Activated T-helper 2 cell treated with anti-CD3 and anti-CD28 coated beads, Interferon-gamma antibody, Interleukin-2, Interleukin-4, amounts not matched to agents 10 μg/mL and 5 μg/mL and 100 μg/mL, durations not matched to agents 14 hours and 24 hours and 36 hours (primary cell): ENCODE measurements at places on chromosomes 11 and 22.
A peak's percentile ranks its signal among the peaks of the same experiment; 100 is the strongest.

DNA sequence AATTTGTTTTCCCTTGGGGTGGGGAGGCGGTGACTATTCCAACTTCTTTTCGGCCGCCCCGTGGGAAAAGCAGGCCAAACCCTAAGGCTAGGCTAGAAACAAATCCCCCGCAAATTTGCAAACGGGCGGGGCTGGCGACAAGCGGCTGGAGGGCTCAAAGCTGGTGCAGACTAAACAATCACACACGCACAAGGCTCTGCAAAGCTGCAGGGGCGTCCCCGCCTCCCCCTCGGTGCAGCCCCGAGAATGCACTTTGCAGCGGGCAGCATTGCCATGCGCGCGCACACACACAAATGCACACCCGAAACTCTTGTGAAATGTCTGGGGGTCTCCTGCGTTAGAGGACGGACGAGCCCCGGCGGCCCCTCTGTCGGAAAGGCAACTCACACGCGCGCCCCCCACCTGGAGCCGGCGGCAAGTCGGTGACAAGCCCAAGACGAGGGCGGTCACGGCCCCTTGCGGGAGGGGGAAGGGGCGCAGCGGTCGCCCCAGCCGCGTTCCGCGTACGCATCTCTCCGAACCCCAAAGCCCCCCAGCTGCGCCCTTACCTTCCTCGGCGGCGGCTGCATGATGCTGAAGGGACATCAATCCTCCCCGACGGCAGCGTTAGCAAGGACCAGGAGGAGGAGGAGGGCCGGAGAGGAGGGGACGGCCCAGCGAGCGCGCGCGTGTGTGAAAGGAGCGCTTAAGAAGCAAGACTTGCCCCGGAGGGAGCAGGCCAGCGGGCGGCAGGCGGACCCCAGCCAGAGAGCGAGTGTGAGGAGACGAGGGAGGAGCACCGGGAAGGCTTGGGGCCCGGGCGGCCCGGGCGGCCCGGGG is 600 bp downstream of the FCHSD2 start:
- peak; percentile 34 for DNase-seq
- peak overlapping the region; percentile 99 for H3K4me3 ChIP-seq
- H3K27me3 ChIP-seq, result no peaks in the 10 kb centered on the region
- H3K27ac ChIP-seq, result peak overlapping the region; percentile 96

- DNase-seq, result no peak
- no peak overlapping the region for H3K27ac ChIP-seq
- peaks cover 20% of the 10 kb centered on the region for H3K27me3 ChIP-seq
- no peak overlapping the region for H3K4me3 ChIP-seq
- H3K4me1 ChIP-seq, result no peaks in the 10 kb centered on the region
- no peaks in the 10 kb centered on the region for H3K36me3 ChIP-seq
Observed at GRCh38 chr22:23522623-23523251, 57.4 kb downstream of the IGLL1 start.

DNA sequence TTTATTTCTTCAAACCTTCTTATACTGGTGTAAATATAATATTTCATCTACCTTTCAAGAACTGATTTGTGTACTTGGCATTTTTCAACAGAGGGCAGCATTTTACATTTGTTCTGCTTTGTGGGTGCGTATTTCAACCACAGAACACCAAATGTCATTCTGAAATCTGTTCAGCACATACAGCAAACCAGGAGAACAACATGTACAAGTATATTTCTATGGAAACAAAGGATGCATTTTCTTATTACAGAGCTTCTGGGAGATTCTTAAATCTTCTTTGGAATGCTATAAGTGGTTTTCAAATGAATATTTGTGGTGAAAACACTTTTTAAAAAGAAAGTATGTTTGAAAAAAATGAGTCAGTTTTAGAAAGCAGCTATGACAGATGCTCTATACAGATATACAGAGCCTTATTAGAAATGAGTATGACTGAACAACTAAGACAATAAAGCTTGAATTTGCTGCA is 946.0 kb downstream of the FAM181B start:
- no peaks in the 10 kb centered on the region for H3K36me3 ChIP-seq
- no peak for DNase-seq
- H3K27ac ChIP-seq, result peak overlapping the region; percentile 70
- peaks cover 16% of the 10 kb centered on the region for H3K4me1 ChIP-seq

- H3K36me3 ChIP-seq, result peaks cover 50% of the 10 kb centered on the region
- H3K27me3 ChIP-seq, result no peaks in the 10 kb centered on the region
- H3K4me3 ChIP-seq, result peak overlapping the region; percentile 58
Observed at GRCh38 chr22:31287818-31288495, 4.3 kb downstream of the PIK3IP1 start.

GRCh38 chr11:603154-603553 is 12.6 kb downstream of the IRF7 start:
- H3K4me3 ChIP-seq, result no peak overlapping the region
- DNase-seq, result no peak
- H3K36me3 ChIP-seq, result peaks cover 64% of the 10 kb centered on the region
- H3K27ac ChIP-seq, result no peak overlapping the region
- H3K27me3 ChIP-seq, result no peaks in the 10 kb centered on the region
- no peaks in the 10 kb centered on the region for H3K4me1 ChIP-seq

DNA sequence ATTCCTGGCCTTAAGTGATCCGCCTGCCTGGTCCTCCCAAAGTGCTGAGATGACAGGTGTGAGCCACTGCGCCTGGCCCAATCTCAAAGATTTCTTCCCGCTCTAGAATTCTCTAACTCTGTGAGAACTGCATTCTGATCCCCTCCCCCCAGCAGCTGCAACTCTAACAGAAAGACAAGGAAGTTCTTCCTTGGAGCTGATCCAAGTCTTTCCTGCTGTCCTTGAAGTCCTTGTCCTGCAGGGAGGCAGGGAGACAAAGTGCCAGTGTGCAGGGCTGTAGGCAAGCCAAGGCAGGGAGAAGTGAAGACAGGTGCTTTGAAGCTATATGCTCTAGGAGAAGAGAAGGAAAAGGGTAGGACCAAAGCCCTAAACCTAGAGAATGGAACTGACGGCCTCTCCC is 9.5 kb upstream of the GGA1 start:
- peaks cover 12% of the 10 kb centered on the region for H3K27me3 ChIP-seq
- H3K27ac ChIP-seq, result no peak overlapping the region
- H3K4me1 ChIP-seq, result peaks cover 6% of the 10 kb centered on the region
- DNase-seq, result no peak

- peaks cover 11% of the 10 kb centered on the region for H3K36me3 ChIP-seq
- no peak for DNase-seq
- no peak overlapping the region for H3K27ac ChIP-seq
- peaks cover 32% of the 10 kb centered on the region for H3K4me1 ChIP-seq
- H3K4me3 ChIP-seq, result no peak overlapping the region
- no peaks in the 10 kb centered on the region for H3K27me3 ChIP-seq
Observed at GRCh38 chr11:110298301-110298765, 1.9 kb upstream of the RDX start.

DNA sequence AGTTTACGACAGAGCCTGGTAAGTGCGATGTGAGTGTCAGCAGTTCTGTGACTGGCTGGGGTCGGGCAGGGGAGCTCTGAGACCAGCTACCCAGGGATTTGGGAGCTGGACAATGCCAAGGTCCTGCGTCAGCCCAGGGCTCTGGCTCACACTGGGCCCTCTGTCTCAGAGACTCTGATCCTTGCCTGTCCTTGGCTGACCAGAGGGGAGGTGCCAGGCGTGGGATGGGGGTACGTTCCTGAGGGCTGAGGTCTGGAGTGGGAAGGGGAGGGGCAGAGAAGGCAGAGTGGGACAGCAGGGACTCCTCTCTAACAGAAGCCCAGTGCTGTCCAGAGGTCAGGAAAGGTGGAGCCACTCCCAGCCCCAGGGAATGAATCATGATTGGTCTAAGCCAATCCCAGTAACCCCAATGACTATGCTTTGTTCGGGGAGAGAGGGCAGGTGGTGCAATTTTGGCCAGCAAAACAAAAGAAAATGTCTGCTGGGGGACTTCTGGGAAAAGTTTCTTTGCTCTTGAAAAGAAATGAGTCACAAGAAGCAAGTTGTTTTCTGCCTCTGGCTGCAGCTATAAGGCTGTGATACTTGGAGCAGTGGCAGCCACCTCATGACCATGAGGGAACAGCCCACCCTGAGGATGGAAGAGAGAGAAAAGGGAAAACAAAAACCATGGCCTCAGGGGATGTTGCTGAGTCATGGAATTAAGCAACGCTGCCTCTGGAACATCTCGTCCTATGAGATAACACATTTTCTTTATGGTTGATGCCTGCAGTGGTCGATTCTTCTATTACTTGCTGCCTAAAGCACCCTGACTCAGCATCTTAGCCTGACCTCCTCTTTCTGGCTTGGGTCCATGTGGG is 108.3 kb downstream of the CHST1 start:
- H3K4me3 ChIP-seq, result no peak overlapping the region
- H3K4me1 ChIP-seq, result no peaks in the 10 kb centered on the region
- DNase-seq, result no peak

DNA sequence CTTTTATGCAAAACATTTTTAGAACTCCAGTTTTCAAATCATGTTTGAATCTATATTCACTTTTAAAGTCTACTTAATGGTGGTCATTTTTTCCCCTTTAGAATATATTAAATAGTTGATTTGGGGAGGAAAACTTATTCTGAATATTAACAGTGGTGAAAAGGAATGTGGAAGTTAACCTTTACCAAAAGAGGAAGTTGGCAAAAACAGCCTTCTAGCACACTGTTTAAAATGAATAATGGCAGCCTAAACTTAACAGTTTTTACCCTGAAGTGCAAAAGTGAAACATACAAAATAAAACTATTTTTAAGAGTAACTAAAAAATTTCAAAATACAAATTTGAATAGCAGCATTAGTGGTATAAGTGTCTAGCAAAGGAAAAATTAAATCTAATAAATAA is 86.4 kb downstream of the GRK3 start:
- no peak for DNase-seq
- H3K36me3 ChIP-seq, result peaks cover 55% of the 10 kb centered on the region
- no peaks in the 10 kb centered on the region for H3K27me3 ChIP-seq
- no peak overlapping the region for H3K4me3 ChIP-seq
- H3K4me1 ChIP-seq, result peaks cover 22% of the 10 kb centered on the region

DNA sequence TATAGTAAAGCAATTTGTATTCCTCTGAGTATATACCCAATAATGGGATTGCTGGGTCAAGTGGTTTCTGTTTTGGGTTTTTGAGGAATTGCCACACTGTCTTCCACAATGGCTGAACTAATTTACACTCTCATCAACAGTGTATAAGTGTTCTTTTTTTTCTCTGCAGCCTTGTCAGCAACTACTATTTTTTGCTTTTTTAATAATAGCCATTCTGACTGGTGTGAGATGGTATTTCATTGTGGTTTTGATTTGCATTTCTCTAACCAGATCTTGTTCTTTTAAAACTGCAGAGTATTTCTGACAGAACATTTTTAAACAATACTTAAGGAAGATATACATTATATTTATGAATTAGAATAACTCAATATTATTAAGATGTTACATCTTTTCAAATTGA is 1140.5 kb upstream of the CNTN5 start:
- no peak overlapping the region for H3K27ac ChIP-seq
- no peaks in the 10 kb centered on the region for H3K27me3 ChIP-seq
- H3K4me1 ChIP-seq, result no peaks in the 10 kb centered on the region
- no peaks in the 10 kb centered on the region for H3K36me3 ChIP-seq
- DNase-seq, result no peak
- no peak overlapping the region for H3K4me3 ChIP-seq

GRCh38 chr11:77195071-77195755 is 67.2 kb downstream of the MYO7A start:
- H3K27me3 ChIP-seq, result no peaks in the 10 kb centered on the region
- no peak overlapping the region for H3K4me3 ChIP-seq
- DNase-seq, result no peak
- H3K27ac ChIP-seq, result no peak overlapping the region
- H3K36me3 ChIP-seq, result no peaks in the 10 kb centered on the region

DNA sequence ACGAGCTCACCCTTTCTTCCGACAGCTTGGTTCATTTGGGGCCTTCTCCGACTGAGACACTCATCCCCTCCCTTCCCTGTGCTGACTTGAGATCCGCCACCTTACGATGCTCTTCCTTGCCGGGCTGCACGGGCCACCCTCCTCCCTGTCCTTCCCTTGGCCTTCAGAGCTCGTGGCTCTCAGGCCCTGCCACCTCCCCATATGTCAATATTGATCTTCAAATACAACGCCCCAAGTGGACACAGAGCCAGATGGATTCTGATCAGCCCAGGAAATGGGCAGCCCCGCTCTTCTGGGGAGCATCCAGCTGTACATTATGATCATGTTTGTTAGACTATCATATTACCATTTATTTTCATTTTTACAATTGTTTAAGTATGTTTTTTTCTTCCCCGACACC is 812.8 kb downstream of the TBC1D22A start:
- no peak overlapping the region for H3K4me3 ChIP-seq
- no peaks in the 10 kb centered on the region for H3K27me3 ChIP-seq
- no peak for DNase-seq
- no peak overlapping the region for H3K27ac ChIP-seq
- no peaks in the 10 kb centered on the region for H3K4me1 ChIP-seq

DNA sequence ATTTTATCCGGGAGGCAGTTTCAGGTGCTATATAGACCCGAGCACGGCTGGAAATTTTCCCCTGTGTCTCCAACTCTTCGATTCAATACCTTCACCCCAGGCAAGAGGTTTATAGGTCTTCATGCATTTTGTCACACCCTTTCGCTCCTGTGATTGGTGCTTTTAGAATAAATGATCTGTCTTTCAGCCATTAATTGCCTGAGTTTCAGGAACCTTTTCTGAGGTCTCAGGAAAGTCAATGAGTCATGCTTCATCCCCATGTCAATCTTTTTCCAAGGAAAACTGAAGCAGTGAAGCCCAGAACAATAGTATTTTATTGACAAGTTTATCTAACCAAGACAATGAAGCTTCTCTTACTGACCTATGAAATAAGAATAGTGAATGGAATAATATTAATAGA is 29.9 kb downstream of the FAM181B start:
- no peak overlapping the region for H3K4me3 ChIP-seq
- no peaks in the 10 kb centered on the region for H3K36me3 ChIP-seq
- DNase-seq, result no peak

DNA sequence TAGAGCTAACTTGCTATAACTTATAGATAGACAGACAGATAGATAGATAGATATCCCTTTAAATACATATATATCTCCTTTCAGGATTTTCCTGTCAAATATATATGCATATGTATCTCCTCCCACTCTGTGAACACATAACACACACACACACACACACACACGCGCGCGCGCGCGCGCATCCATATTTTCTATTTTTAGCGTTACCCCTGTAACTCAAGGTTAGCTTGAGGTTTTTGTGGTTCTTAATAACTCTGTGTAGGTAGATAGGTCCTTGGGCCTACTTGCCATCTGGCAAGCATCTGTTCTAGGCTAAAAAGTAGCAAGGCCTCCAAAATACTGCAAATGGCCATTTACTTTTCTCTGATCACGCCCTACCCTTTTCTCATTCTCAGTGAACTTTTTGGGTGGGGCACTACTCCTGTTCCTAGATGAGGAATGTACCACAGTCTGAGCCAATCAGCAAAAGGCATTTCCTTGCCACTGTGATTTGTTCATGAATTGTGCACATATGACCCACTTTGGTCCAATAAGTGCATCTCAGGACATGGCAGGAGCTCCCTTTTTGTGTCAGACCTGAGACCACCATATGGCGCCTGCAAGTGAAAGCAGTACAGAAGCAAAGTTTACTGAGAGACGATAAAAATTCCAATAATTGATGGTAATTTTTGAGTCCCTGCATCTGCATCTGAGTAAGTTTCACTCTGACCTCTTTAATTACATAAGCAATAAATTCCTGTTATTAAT is 740.5 kb upstream of the API5 start:
- no peak overlapping the region for H3K27ac ChIP-seq
- H3K4me1 ChIP-seq, result no peaks in the 10 kb centered on the region
- H3K36me3 ChIP-seq, result no peaks in the 10 kb centered on the region
- H3K4me3 ChIP-seq, result no peak overlapping the region
- no peak for DNase-seq
